NCI-H1417 treated with DMSO at 0.1 percent for 48 hours (cell line): ENCODE measurements at places on chromosomes 7 and 10.
A peak's percentile ranks its signal among the peaks of the same experiment; 100 is the strongest.

- no peak for DNase-seq
Measured at GRCh38 chr10:11225935-11226334, 208.3 kb downstream of the CELF2 start.

- no peak for DNase-seq
Measured at GRCh38 chr10:93718937-93719725, 16.7 kb upstream of the FRA10AC1 start.

DNA sequence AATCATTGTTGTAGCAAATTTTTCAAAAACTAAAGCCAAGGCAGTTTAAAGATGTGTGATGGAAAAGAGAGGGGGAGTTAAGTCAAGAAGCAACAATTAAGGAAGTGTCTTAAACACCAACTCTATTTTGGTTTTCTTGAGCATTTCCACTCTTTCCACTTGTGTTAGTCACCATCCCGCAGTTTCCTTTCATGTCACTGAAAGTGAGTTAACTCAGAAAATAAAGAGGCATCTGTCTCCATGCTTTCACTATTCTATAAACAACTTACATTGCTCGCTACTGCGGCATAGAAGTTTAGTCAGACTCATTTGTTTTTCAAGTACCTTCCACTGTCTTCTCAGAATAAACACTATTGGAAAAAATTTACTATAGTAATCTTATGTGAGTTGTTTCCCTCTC, 284.9 kb upstream of the SEMA3D start:
- no peak for DNase-seq

- DNase-seq, result no peak
Measured at GRCh38 chr7:68166525-68166924, 1169.9 kb downstream of the TYW1 start.

GRCh38 chr7:46480619-46481018, 559.5 kb upstream of the IGFBP3 start:
- no peak for DNase-seq

- DNase-seq, result no peak
Measured at GRCh38 chr10:122786269-122786668, 59.4 kb downstream of the CUZD1 start.

DNA sequence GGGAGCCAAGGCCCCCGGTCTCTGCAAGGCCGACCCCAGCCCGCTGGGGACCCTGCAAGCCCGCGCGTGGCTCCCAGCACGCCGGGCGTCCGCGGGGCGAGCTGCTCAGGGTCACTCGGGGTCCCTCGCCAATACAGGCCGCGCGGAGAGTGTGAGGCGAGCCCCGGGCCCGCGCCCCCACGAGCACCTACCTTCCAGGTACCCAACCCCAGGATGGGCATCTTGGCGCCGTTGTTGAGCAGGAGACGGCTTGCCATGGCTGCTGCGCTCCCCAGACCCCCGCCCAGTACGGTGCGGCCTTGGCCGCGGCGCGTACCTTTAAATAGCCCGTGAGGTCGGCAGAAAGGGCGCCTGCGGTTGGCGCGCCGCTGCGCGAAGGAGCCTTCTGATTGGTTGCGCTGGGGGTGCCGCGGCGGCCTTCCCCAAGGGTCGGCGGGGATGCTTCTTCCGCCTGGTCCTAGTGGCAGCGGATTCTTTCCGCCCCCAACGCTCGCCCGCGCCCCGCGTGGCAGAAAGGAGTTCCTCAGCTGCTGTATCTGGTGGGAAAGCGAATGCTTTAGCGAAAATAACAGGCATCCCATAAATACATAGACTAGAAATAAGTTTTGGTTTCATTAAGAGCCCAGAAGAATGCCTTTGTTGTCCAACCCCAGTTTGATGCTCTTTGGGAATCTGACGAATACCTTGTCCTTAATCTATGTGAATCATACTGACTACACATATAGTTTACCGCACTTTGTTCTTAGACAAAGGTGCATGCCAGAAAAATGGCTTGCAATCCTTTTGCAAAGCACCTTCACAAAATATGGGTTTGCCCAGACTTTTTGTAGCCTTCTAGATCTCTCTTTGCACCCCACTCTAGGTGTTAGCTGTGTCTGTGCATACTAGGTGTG, at the start of gene AKR1B1:
Gene AKR1B1, minus strand, starts transcription at position 295 of the 893 bp plus-strand sequence. Its CDS starts 38 bp downstream, at position 257.
- peak; percentile 78 for DNase-seq

GRCh38 chr10:119713744-119714483, 11.9 kb upstream of the INPP5F start:
- no peak for DNase-seq

- no peak for DNase-seq
Measured at GRCh38 chr7:12124028-12124427, 87.1 kb upstream of the TMEM106B start.

GRCh38 chr7:100639995-100640516, 1.3 kb downstream of the TFR2 start:
- DNase-seq, result no peak

GRCh38 chr10:28160866-28161405, 141.9 kb downstream of the MPP7 start:
- DNase-seq, result no peak

DNA sequence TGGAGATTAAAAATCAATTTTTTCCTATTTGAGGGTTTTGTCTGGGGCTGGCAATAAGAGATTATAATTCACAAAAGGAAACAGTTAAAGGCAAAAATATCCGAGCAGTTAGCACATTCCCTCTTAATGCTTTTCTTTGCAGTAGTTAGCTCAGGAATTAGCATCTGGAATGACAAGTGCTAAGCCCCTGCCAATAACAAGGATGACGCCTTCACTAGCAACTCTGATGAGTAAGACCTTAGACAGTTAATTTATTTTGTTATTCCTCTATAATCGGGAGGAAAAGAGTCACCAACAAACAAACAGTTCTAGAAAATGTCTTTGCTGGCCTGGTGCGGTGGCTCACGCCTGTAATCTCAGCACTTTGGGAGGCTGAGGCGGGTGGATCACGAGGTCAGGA, 151.3 kb downstream of the TRIL start:
- no peak for DNase-seq

- DNase-seq, result no peak
Measured at GRCh38 chr7:108456845-108457540, 757 bp upstream of the NRCAM start.

DNA sequence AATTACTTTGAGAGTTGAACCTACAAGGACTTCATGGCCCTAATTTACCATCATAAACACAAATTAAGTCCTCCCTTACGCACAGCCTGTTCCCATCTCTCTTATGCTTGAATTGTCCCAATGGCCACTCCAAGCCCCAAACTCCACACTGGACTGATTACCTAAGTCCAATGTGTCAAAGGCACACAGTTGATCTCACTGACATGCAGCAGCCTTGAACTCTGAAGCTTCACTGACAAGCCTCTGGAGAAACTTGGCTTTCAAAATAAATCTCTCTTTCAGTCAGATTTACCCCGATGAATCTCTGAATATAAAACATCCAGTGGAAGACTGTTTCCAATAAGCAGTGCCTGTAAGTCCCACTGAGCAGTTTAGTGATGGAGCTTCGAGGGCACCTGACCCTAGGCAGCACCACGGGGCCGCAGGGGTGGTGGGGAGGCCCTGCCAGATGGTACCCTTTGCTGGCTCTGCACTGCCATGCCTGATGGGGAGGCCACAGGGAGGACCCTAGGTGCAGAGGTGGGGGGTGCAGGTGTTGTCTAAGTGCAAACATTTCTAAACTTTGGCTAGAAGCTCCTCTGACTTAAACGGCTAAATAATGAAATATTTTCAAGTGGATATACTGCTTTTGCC, 3.3 kb upstream of the MAT1A start:
- no peak for DNase-seq

DNA sequence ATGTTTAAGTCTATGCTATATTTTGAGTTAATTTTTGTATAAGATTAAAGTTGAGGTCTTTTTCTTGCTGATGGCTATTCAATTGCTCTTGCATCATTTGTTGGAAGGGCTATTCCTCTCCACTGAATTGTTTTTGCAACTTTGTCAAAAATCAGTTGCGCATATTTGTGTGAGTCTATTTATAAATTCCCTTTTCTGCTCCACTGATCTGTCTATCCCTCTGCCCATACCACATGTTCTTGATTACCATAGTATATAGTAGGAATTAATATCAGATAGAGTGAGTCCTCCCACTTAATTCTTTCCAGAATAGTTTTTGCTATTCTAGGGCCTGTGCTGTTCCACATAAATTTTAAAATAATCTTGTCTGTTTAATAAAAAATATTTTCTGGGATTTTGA, 152.4 kb upstream of the ADCY1 start:
- DNase-seq, result no peak

DNA sequence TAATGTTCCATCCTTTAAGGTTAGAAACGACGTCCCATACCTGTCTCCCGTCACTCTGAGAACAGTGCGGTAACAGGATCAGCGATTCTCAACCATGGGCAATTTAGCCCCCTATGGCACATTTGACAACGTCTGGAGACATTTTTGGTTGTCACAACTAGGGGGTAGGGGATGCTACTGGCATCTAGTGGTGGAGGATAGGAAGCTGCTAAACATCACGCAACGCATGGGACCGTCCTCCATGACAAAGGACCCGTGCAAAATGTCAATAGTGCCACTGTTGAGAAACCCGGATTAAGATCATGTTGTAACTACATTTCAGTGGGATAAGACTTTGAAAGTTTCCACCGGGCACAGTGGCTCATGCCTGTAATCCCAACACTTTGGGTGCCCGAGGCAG, 5.0 kb upstream of the PAXIP1 start:
- DNase-seq, result no peak

GRCh38 chr10:84665883-84666463, 337.6 kb downstream of the CCSER2 start:
- no peak for DNase-seq

GRCh38 chr7:12713625-12714378, 26.4 kb downstream of the ARL4A start:
- DNase-seq, result no peak
